RWPE1 (cell line): ENCODE measurements at places on chromosomes 7 and 10.
A peak's percentile ranks its signal among the peaks of the same experiment; 100 is the strongest.

GRCh38 chr7:151696721-151697514 lies 177.2 kb upstream of the RHEB start:
- peak; percentile 78 for DNase-seq

DNA sequence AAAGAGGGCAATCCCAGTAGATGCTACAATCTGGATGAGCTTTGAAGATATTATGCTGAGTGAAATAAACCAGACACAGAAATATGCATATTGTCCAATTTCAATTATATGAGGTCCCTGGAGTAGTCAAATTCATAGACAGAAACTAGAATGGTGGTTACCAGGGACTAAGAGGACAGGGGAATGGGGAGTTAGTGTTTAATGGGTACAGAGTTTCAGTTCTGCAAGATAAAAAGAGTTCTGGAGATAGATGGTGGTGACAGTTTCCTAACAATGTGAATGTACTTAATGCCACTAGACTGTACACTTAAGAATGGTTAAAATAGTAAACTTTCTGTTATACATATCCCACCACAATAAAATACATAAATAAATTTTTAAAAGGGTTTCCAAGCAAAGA lies 236.6 kb downstream of the ELMO1 start:
- no peak for DNase-seq

DNA sequence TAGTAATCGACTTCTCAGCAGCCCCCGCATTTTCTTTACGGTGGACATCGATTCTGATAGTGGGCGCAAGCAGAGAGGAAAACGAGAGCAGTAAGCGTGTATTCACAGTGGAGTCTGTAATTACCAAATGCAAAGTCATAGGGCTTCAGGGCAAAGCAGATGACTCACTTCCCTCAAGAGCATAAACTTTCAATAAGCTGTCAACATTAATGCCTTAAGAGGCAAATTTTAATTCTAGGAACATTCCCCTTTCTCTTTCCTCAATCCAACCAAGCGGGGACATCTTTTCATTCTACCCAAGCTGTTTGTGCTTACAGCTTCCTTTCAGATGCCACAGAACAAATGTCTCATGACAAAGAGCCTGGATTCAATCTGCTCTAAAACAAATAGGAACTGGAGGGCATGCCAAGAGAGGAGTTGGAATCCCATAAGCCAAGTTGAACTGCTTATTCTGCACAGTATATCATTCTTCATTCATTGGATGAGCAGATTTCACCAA lies 48.6 kb downstream of the MALSU1 start:
- peak; percentile 85 for DNase-seq

- DNase-seq: no peak
Observed at GRCh38 chr10:121845044-121845784, 82.6 kb downstream of the ATE1 start.

DNA sequence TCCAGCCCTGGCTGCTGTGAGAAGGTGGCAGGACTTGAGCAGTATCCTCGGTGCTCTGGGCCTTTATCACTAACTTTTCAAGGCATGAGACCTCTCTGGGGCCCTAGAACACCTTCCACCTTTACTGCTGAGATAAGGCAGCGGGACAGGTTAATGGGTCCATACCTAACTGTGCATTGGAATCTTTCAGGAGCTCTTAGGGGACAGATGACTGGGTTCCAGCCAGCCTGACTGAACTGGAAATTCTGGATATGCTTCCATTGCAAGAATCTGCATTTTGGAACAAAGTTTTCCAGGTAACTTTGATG lies 73.0 kb downstream of the ATXN7L1 start:
- DNase-seq: no peak

- no peak for DNase-seq
Observed at GRCh38 chr10:70918851-70919530, 30.6 kb upstream of the PCBD1 start.

DNA sequence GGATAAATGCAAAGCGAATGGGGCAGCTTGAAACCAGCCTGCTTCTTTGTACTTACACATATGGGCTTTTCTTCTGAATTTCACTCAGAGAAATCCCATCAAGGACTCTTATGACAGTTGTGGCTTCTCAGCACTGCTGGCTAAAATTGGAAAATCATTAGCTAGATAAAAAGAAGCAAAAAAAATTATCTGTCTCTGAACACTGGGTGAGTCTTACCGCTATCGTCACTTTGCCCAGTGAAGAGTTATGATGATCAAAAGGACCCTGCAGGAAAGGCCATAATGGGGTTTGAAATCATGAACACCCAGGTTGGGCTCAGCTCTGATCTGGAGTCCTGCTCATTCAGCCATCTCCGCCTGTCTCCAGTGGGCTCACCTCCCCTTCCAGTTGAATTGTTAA lies 34.3 kb downstream of the AOAH start:
- DNase-seq: no peak

DNA sequence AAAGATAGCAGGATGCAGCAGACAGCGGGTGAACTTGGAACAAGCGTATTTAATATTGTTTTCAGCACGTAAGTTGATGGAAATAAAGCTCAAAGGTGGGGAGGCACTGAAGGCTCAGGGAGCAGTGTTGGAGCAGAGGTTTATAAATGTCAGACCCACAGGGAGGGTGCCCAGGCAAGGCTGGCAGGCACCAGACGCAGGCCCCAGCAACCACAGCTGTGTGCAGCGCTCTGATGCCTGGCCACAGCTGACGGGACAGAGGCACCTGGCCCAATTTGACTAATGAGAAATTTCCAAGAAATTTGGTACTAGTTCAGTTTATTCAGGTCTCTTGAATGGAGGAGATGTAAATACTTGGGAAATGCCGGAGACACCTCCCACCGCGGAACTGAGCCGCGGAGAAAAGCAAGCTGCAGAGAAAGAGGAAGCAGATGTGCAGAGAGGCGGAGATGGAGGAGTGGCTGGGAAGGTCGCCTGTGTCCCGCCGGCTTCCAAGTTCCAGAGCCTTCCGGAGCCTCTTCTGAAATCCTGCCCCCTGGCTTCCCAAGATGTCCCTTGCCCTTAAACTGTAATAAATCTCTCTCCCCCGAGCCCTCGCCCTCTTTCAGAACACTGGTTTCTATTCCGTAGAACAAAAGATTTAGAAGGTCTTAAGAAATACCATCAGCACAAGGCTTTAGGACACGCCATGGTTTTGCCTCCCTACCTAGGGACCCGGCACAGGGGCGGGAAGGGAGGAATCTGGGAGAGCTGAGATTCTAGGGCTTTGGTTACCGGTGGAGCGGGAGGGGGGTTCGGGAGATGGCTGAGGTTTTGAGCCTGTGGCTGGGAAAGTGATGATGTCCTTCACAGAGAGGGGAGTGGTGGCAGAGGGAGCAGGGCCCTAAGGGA lies 38.4 kb upstream of the PLXNA4 start:
- no peak for DNase-seq

GRCh38 chr10:2476812-2477553 lies 590.4 kb upstream of the PFKP start:
- no peak for DNase-seq

GRCh38 chr7:75653651-75654050 lies 85.1 kb downstream of the HIP1 start:
- no peak for DNase-seq

- DNase-seq: no peak
Observed at GRCh38 chr7:8232999-8233847, 28.7 kb downstream of the ICA1 start.

GRCh38 chr7:83863906-83864305 lies 215.0 kb upstream of the SEMA3E start:
- no peak for DNase-seq

- no peak for DNase-seq
Observed at GRCh38 chr7:85285527-85285926, 98.7 kb upstream of the SEMA3D start.

DNA sequence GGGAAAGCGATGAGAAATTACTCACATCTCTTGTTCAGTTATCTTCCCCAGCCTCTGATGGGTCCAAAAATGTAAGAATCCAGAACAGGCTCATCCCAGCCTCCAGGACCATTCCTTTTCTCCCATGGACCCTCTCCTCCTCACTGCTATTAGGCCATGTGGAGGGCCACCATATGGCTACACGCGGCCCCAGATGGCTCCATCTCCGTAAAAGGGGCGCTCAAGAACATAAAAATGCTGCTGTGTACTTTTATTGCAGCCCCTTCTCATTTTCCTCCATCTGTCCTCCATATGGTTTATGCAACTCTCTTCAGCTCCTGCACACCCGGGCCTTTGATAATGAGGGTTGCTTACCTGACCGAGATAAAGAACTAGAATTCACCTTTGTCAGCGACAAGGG lies 166.2 kb downstream of the RAPGEF5 start:
- no peak for DNase-seq

DNA sequence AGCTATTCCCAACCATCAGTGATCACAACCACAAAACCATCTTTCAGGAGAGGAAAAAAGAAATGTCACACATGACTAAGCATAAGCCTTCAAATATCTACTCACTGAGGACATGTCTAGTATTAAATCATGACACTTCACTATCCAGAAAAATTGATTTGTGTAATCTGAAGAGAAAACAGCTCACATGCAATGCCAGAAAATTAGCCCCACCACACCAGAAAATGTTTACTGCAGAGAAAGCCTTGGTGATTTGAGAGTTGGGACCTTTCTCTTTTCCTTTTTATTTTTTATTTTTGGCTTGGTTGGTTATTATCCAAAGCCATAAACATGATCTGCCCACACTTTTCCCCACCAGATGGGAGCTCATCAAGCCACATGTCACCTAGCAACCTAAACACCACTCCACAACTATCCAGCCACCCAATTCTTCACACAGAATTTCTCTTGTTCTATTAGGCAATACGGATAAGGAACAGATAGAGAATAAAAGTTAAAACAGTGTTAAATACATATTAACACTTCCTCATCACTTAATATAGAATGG lies 3.1 kb downstream of the PARD3 start:
- DNase-seq: no peak
